ENCODE measurements at places on chromosomes 6 and 20.

- no peak for DNase-seq
Observed at GRCh38 chr6:144607998-144608735, 323.0 kb downstream of the UTRN start.

GRCh38 chr20:752291-752690 is 16.0 kb downstream of the SLC52A3 start:
- no peak for DNase-seq

- no peak for DNase-seq
Observed at GRCh38 chr6:151681433-151682059, 125.9 kb upstream of the ESR1 start.

- DNase-seq: no peak
Observed at GRCh38 chr20:47464380-47465101, 37.1 kb upstream of the NCOA3 start.

DNA sequence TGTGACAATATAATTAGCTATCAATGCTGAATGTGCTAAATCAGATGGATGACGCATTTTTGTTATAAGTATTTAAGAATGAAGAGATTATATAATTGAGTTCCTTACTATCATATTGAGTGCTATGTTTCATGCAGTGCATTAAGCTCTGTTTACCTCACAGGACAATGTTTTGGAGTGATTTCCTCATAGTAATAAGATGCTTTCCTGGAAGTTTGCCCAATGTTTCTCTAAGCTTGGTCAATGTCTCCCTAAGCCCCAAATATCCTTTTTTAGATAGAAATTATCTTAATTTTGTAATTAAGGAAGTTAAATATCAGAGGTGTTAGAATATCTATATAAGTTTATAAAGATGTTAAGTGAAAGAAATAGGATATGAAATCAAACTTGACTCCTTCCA is 489.6 kb downstream of the MMUT start:
- no peak for DNase-seq

DNA sequence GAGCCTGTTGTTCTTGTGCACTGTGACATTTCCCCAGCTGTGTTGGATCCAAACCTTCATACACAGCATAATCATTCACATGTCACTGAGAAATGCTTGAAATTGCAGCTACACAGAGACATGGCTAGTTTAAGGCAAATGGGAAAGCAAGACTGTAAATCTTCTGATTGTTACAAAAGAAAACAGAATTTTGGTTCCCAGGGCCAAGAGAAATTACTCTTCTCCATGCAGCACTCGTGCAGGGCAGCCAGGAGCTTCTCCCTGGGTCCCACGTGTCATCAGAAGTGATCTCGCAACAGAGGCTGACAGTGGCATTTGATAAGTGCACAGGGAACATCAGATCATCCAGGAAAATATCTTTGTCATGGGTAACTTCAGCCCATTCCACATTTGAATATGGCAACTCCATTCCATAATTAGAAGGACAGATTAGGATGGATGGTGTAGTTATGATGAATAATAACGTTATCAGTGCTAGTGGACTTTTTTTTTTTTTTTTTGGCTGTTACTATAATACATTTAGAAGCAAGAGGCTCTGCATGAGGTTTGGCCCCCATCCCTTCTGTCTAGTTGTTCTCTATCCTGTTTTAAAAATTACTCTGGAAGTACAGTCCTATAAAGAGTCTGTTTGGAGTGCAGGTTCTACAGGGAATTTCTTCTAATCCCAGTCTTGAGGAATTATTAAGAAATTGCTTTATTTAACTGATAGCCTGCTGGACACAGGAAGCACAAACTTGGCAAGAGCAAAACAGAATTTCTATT is 571.0 kb upstream of the NOX3 start:
- no peak for DNase-seq

- DNase-seq: no peak
Observed at GRCh38 chr6:13429406-13429753, 58.0 kb downstream of the GFOD1 start.

DNA sequence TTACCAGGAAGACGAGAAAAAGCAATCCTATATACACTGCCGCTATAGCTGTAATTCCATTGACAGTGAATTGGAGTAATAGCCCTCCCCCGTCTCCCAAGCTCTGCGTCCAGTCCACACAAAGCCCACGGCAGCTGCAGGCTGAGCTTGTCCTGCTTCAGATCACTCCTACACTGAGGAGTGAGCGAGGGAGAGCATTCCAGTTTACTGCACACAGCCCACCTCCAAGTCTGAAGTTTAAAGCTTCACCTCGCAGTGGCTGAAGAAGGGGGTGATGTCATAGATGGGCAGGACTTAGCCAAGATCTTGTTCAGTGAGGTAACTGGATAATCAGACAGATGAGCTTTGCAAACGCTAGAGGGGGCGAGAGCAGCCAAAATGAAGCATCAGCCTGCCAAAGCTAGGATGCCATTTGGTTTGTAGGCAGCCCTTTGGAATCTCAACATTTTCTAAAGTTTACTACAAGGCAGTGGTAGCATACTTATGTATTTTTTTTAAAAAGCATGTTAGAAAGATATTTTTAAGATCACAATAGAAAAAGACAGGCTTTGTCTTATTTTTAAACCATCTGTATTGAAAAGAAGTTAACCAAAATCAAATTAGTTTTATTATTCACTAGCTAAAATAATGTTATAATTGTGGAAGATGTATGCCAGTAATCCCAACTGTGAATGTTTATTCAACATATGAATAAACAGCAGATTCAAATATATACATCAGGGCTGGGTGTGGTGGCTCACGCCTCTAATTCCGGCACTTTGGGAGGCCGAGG is at the start of gene FLRT3:
Gene FLRT3 (minus strand): TSS at position 213 of the 772 bp plus-strand sequence. CDS start 10,106 bp downstream, outside the sequence.
- DNase-seq: no peak

GRCh38 chr6:82385102-82385501 is 21.5 kb downstream of the TPBG start:
- no peak for DNase-seq

- no peak for DNase-seq
Observed at GRCh38 chr20:36624068-36624943, 18.7 kb downstream of the RAB5IF start.

DNA sequence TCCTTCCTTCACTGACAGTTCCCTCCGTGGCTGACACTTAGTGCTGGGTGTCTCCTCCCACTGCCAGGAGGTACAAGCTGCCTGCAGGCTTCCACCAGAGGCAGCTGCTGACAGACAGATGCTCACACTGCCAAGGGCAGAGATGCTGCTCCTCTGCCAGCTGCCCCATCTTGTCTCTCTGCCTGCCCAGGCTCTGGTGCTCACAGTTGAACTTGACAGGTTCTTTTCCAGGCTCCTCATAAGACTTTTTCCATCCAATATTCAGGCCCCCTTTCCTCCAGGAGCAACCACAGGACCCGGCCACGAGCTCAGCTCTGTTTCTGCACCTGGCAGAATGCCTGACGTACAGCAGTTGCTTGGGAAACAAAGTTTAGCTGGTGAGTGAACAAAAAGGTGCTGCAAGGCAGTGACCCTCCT is 79.8 kb downstream of the PSMB1 start:
- DNase-seq: no peak

- no peak for DNase-seq
Observed at GRCh38 chr20:51494241-51495110, 48.0 kb downstream of the NFATC2 start.
